Ovary (tissue), 10 donors: ENCODE measurements at places on chromosomes 12 and 14.

DNA sequence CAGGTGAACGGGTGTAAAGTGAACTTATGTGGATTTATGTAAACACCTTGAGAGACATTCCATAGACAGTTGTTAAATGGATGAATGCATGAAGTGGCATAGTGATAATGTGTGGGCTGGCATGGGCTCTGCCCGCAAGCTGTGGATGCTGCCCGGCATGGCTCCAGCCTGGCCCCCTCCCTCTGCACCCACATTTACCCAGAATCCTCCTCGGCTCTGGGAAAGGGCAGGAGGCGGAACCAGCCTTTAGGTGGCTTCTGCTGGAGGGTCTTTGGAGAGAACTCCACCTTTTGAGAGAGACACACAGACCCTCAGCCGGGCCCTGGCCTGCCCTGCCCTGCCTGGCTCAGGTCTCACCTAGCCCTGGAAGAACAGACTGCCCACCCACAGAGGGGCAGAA, 18.7 kb downstream of the RASAL1 start:
- DNase-seq, result no peak

- no peak for DNase-seq
These were observed 247.4 kb downstream of the GALC start for GRCh38 chr14:87745507-87746118.

- DNase-seq, result no peak
These were observed 55.0 kb downstream of the C14orf132 start for GRCh38 chr14:96094211-96094610.

GRCh38 chr12:47449797-47450196, 256.0 kb downstream of the RPAP3 start:
- no peak for DNase-seq

DNA sequence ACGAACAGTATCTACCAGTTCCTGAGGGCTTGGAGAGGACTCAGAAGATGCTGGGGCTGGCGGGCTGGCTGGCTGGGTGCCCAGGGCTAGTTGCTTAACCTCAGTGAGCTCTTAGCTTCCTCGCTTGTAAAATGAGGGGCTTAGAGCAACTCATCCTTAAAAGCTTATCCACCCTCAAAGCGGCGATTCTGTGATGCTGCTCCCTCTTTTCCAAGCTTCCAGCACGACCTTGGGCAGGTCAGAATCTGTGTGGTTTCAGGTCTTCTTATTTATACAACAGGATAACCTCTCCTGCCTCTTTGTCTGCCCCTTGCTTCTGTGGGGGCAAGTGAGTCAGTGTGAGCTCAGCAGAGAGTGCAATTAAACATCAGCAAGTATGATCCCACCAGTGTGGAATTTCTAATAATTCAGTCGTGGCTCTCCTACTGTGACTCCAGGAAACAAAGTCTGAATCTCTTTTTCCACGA, 281.8 kb downstream of the KSR2 start:
- DNase-seq, result no peak

DNA sequence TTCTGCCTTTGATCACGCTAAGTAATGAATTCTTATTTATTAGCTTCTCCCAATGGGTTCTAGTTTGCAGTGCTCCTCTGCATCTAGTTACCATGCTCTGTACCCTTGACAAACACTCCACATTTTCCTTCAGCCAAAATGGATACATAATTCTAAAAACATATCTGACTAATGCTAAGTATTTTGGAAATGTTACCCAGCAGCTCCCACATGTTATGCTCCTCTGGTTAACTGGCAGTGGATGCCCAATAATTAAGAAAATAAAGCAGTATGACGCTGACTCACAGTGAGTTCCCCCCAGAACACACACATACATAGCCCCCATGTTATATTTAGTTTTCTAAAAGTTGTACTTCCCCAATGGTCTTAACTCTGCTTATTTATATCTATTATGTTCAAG, 74.6 kb downstream of the STXBP6 start:
- no peak for DNase-seq

DNA sequence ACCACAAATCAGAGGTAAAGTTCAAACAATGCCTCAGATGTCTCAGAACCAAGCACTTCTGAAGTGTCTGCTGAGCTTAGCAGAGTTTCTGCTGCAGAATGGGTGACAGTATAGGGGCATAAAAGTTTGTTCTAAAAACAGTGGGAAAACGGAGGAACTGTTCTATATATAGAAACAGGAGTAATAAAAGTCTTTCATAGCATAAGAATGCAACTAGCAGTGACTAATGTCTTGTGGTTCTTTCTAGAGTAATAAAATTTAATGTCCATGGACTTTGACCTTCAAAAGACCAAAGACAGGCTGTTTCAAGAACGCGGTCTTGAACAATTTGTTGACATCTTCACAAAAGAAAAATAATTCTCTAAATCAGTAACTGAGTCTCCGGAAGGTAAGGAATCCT, 107.5 kb upstream of the FAR2 start:
- DNase-seq, result no peak

DNA sequence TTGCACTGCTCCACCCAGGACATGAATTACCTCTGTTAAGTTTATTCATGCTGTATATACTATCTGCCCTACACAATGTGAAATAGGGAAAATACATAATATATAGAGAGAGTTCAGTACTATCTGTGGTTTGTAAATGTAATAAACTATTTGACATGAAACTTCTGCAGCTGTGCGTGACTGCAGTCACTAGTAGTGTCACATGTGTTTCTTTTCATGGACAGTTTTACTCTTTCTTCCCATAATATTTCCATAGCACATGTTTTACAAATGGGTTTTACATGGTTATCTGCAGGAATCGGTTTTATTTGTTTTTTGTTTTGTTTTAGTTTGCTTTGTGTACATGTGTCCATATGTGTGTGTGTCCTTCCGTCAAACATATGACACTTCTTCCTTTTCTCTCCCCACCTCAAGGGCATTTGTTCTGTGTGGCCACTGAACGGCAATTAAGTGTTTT, 1644.1 kb upstream of the FLRT2 start:
- DNase-seq, result no peak

- no peak for DNase-seq
These were observed 13.0 kb downstream of the FBXO33 start for GRCh38 chr14:39419272-39419671.

- no peak for DNase-seq
These were observed 27.6 kb upstream of the PPM1A start for GRCh38 chr14:60221457-60221856.

DNA sequence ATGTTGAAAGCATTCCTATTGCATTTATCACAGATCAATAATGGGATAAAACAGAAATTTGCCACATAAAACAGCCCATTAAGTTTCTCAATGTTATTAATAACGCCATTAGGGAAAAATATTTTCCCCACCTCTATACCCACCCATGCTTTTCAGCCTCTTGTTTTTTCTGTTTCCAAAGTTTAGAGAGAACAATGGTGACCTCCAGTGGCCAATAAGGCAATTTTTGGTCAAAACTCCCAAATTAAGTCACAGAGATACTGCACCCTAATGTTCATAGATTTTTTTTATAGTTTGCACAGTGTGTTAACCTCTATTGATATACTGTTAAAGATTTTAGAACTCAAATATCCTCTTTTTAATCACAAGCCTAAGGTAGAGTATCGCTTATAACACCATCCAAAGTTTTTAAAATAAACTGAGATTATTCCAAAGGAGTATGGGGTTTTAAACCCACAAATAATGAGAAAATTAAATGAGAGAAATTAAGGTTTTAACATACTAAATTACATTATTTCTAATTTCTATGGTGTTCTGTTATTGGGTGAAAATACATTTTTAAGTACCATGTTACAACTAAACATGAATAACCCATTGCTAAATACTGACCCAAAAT, 184.7 kb upstream of the DCN start:
- no peak for DNase-seq

DNA sequence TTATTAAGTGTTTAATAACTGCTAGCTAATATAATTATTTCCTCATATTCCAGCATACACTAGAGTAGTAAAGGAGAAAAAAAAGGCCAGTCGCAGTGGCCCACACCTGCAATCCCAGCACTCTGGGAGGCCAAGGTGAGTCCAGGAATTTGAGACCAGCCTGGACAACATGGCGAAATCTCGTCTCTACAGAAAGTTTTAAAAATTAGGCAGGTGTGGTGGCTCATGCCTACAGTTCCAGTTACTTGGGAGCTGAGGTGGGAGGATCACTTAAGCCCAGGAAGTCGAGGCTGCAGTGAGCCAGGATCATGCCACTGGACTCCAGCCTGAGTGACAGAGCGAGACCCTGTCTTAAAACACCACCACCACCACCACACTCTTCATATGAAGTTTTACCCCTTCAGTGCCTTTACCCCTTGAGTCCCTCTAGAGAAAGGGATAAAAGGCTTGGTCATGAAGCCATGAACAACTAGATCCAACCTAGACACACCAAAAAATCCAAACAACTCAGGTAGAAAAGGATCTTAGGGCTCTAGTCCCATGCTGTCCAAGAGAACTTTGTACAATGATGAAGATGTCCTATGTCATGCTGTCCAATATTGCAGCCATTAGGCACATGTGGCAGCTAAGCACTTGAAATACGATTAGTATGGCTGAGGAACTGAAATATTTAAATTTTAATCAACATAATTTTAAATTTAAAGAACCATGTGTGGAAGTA, 29.6 kb downstream of the ATXN2 start:
- no peak for DNase-seq

GRCh38 chr12:38628288-38628687, 277.1 kb downstream of the CPNE8 start:
- no peak for DNase-seq
